Mesothelial cell of epicardium (in vitro differentiated cells): ENCODE measurements at places on chromosomes 7 and 10. TPM values are rescaled to one million over a fixed set of nuclear protein-coding genes. Genes with fewer than 3 reads are reported as not detected.
A peak's percentile ranks its signal among the peaks of the same experiment; 100 is the strongest.

AKR1C8 gene
- not detected in 3 replicates for total RNA-seq

GRCh38 chr7:148747274-148747673, 48.6 kb downstream of the CUL1 start:
- no peak for DNase-seq
- H3K27me3 ChIP-seq, result no peaks in the 10 kb centered on the region
- no peaks in the 10 kb centered on the region for H3K4me1 ChIP-seq

DNA sequence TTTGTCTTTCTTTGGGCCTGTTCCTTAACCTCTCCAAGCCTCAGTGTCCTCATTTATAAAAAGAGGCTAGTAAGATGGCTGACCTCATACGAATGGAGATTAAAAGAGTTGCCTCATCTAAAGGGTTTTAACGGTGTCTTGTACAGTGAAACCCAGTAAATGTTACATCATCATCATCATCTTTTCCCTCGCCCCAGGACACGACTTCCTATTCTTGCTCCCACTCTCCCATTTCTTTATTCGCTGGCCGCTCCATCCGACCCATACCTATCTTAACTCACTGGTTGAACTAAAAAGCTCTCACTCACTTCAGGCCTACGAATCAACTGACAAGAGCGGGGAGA, 554 bp downstream of the FRA10AC1 start:
- H3K27ac ChIP-seq, result no peak overlapping the region
- no peak for DNase-seq
- H3K27me3 ChIP-seq, result no peaks in the 10 kb centered on the region
- peaks cover 7% of the 10 kb centered on the region for H3K36me3 ChIP-seq
- no peak overlapping the region for H3K4me3 ChIP-seq
- peaks cover 7% of the 10 kb centered on the region for H3K4me1 ChIP-seq

DNA sequence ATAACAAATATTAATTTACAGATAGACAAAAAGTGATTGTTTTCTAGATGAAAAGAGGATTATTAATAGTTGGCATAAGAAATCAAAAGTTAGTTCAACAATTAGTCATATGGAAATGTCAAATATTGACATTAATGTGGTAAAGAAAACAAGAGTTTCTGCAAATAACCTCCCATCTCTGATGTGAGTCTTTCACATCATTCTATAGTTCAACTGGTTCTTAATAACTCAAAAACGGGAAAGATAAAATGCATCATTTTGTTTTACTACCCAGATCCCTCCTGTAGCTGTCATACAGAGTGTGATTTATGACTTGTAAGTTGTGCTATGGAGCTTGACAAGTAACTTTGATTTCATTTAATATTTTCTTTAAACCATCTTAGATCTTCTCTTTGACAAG, 594.8 kb downstream of the ZWINT start:
- no peaks in the 10 kb centered on the region for H3K36me3 ChIP-seq
- H3K4me3 ChIP-seq, result no peak overlapping the region
- peaks cover 4% of the 10 kb centered on the region for H3K4me1 ChIP-seq
- no peaks in the 10 kb centered on the region for H3K27me3 ChIP-seq

GRCh38 chr7:136039577-136040345, 62.6 kb upstream of the MTPN start:
- H3K4me1 ChIP-seq, result peaks cover 28% of the 10 kb centered on the region
- H3K27me3 ChIP-seq, result no peaks in the 10 kb centered on the region
- no peak overlapping the region for H3K4me3 ChIP-seq

KIFBP gene
- 19.1 to 22.7 TPM (median 21.4 TPM) in 3 replicates for total RNA-seq

HOXA11 gene
- total RNA-seq, result 3.3 to 4.2 TPM (median 3.9 TPM) in 3 replicates

DNA sequence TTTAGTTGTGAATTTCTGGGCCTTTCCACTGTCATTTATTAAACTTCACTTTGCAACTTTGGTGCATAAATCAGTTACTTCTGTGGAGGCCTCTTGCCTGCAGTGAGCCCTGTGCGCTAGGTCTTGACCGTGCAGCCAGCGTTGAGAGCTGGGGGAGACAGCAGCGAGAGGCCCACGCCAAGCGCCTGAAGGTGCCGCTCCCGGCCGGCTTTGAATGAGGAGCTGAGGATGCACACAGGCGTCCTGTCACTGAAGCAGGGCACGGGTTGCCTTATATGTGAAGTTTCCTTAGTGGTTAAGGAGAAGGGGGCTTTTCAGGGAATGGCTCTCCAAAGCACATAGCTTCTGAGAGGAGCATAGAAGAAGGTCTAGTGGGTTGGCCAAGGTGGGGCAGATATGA, 70.9 kb upstream of the CCNY start:
- H3K27me3 ChIP-seq, result no peaks in the 10 kb centered on the region
- no peaks in the 10 kb centered on the region for H3K36me3 ChIP-seq
- no peak for DNase-seq
- H3K27ac ChIP-seq, result peak overlapping the region; percentile 17
- H3K4me1 ChIP-seq, result peaks cover 32% of the 10 kb centered on the region
- H3K4me3 ChIP-seq, result no peak overlapping the region

DNA sequence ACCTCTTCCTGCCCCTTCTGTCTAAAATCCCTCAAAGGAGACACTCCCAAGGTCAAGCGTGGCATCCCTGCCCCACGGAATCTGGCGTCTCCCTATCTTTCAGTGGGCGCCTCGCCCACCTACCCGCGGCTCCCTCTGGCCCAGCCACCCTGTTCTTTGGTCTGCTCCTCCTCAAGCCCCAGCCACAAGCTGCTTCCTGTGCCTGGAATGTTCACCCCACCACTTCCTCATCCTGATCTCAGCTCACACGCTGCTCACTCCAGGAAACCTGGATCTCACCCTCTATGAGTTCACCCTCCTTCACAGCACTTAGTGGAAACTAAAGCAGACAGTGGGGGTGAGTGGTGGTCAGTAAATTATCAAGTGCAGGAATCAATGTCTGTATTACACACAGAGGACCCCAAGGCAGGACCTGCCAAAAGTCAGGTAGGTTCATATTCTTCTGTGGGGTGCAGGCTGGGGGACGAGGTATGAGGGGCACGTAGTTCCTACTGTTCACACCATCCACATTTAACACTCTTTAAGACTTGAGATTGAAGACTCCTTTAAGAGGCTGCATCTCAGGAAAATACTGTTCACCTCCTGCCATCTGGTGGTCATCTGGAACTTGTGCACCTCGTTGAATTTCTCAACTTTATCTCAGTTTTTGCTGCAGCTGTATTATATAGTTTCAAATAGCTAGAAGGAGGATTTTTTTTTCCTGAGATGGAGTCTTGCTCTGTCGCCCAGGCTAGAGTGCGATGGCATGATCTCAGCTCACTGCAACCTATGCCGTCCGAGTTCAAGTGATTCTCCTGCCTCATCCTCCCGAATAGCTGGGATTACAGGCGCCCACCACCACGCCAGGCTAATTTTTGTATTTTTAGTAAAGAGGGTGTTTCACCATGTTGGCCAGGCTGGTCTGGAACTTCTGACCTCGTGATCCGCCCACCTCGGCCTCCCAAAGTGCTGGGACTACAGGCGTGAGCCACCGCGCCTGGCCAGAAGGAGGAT, 166.6 kb downstream of the ARHGAP21 start:
- no peak for DNase-seq
- H3K36me3 ChIP-seq, result no peaks in the 10 kb centered on the region
- peaks cover 6% of the 10 kb centered on the region for H3K27me3 ChIP-seq
- H3K27ac ChIP-seq, result peak overlapping the region; percentile 48
- H3K4me1 ChIP-seq, result peaks cover 24% of the 10 kb centered on the region

DNA sequence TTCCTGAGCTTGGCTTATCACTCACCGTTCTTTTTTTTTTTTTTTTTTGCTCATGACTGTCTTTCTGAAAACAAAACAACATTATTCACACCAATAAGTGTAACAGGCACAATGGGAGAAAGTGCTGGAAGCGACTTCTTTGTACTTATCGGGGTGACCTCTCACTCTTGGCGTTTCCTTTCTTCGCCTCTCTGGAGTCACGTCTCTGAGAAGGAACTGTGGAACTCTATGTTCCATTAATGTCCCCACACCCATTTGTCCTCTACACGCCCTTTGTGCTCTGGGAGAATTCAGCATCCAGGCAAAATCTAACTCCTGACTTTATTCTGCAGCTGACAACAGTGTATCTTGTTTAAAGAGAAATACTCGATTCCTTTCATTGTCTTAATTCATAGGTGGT, 70.8 kb upstream of the FAM204A start:
- peaks cover 79% of the 10 kb centered on the region for H3K27me3 ChIP-seq
- H3K4me3 ChIP-seq, result no peak overlapping the region
- H3K36me3 ChIP-seq, result no peaks in the 10 kb centered on the region
- peaks cover 14% of the 10 kb centered on the region for H3K4me1 ChIP-seq

LRRC18 gene
- total RNA-seq, result not detected in 3 replicates

DNA sequence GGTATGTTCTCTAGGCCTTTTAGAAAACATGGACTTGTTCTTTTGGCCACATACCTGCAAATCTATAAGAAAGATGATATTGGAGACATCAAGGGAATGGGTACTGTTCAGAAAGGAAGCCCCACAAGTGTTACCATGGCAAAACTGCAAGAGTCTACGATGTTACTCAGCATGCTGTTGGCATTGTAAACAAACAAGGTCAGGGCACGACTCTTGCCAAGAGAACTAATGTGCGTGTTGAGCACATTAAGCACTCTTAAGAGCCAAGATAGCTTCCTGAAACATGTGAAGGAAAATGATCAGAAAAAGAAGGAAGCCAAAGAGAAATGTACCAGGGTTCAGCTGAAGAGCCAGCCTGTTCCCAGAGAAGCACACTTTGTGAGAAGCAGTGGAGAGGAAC, 37.1 kb downstream of the SDK1 start:
- peaks cover 4% of the 10 kb centered on the region for H3K4me1 ChIP-seq
- no peaks in the 10 kb centered on the region for H3K27me3 ChIP-seq
- H3K27ac ChIP-seq, result no peak overlapping the region
- H3K36me3 ChIP-seq, result no peaks in the 10 kb centered on the region
- H3K4me3 ChIP-seq, result no peak overlapping the region

GRCh38 chr7:80311313-80311712, 176.7 kb downstream of the GNAI1 start:
- H3K4me1 ChIP-seq, result peaks cover 45% of the 10 kb centered on the region
- no peak overlapping the region for H3K4me3 ChIP-seq
- DNase-seq, result no peak
- H3K36me3 ChIP-seq, result no peaks in the 10 kb centered on the region

CPED1 gene
- 23.9 to 26.4 TPM (median 25.6 TPM) in 3 replicates for total RNA-seq

- H3K4me1 ChIP-seq, result no peaks in the 10 kb centered on the region
- DNase-seq, result no peak
- H3K27ac ChIP-seq, result no peak overlapping the region
- peaks cover 22% of the 10 kb centered on the region for H3K36me3 ChIP-seq
- no peak overlapping the region for H3K4me3 ChIP-seq
Measured at GRCh38 chr10:51348622-51349021, 274.3 kb downstream of the PRKG1 start.

GPR37 gene
- 4.7 to 5.0 TPM (median 4.8 TPM) in 3 replicates for total RNA-seq

LHFPL3 gene
- not detected in 3 replicates for total RNA-seq

KEL gene
- total RNA-seq, result 1.9 to 4.2 TPM (median 2.3 TPM) in 3 replicates

AMZ1 gene
- 0.05 to 0.49 TPM (median 0.13 TPM) in 3 replicates for total RNA-seq

- H3K36me3 ChIP-seq, result no peaks in the 10 kb centered on the region
- H3K4me1 ChIP-seq, result peaks cover 26% of the 10 kb centered on the region
- H3K4me3 ChIP-seq, result no peak overlapping the region
- H3K27me3 ChIP-seq, result no peaks in the 10 kb centered on the region
- no peak overlapping the region for H3K27ac ChIP-seq
Measured at GRCh38 chr7:112596260-112596659, 115.5 kb downstream of the LSMEM1 start.

CAMK2G gene
- total RNA-seq, result 27.3 to 28.3 TPM (median 27.8 TPM) in 3 replicates

CPA4 gene
- 3.9 to 5.8 TPM (median 4.1 TPM) in 3 replicates for total RNA-seq

DEPP1 gene
- 8.0 to 11.1 TPM (median 10.1 TPM) in 3 replicates for total RNA-seq

CXCL12 gene
- 42.4 to 48.4 TPM (median 45.8 TPM) in 3 replicates for total RNA-seq

GRCh38 chr10:48626447-48626846, 21.6 kb upstream of the ARHGAP22 start:
- no peak overlapping the region for H3K4me3 ChIP-seq
- DNase-seq, result no peak
- H3K36me3 ChIP-seq, result no peaks in the 10 kb centered on the region
- H3K4me1 ChIP-seq, result no peaks in the 10 kb centered on the region

DNA sequence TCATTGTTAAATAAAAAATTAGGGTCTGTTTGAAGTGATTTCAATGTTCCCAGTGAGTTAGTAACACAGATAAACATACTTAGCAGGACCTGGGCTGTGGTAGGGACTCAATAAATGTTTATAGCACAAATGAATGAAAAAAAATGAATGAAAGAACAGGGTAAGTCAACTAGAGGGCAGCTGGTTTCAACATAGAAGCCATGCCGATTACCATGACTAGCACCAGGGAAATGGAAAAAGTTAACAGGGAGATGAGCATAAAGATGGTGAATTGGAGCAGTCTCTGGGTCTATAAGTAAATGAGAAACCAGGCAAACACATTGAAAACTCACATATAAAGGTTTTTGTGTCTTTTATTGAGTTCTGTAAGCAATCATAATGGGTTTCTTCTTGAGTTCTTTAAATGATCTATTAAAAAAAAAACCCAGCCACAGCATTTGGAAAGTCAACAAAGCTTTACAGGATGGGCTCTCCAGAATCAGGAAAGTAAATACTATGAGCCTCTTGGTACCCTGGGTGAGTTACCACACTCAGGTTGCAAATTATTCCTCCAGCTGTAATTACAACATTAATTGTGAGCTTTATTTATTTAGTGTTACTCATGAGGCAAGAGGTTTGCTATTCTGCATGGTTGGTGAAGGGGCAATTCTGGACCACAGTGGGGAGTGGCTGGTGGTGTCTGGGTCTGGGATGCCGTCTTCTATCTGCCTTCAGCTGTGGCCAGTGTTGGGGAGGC, 46.1 kb upstream of the MTPN start:
- H3K4me1 ChIP-seq, result peaks cover 23% of the 10 kb centered on the region
- H3K36me3 ChIP-seq, result peaks cover 3% of the 10 kb centered on the region

- peak overlapping the region; percentile 31 for H3K27ac ChIP-seq
- H3K27me3 ChIP-seq, result no peaks in the 10 kb centered on the region
- H3K4me3 ChIP-seq, result no peak overlapping the region
Measured at GRCh38 chr7:80150611-80151273, 16.1 kb downstream of the GNAI1 start.

PLEKHS1 gene
- not detected in 3 replicates for total RNA-seq

GRCh38 chr10:15439341-15439842, 68.3 kb upstream of the FAM171A1 start:
- H3K27me3 ChIP-seq, result no peaks in the 10 kb centered on the region
- no peak for DNase-seq
- no peaks in the 10 kb centered on the region for H3K36me3 ChIP-seq

- no peak overlapping the region for H3K4me3 ChIP-seq
- H3K27me3 ChIP-seq, result no peaks in the 10 kb centered on the region
- no peaks in the 10 kb centered on the region for H3K4me1 ChIP-seq
- H3K27ac ChIP-seq, result no peak overlapping the region
- peaks cover 5% of the 10 kb centered on the region for H3K36me3 ChIP-seq
- DNase-seq, result no peak
Measured at GRCh38 chr10:13195016-13195415, 33.7 kb downstream of the MCM10 start.

DNA sequence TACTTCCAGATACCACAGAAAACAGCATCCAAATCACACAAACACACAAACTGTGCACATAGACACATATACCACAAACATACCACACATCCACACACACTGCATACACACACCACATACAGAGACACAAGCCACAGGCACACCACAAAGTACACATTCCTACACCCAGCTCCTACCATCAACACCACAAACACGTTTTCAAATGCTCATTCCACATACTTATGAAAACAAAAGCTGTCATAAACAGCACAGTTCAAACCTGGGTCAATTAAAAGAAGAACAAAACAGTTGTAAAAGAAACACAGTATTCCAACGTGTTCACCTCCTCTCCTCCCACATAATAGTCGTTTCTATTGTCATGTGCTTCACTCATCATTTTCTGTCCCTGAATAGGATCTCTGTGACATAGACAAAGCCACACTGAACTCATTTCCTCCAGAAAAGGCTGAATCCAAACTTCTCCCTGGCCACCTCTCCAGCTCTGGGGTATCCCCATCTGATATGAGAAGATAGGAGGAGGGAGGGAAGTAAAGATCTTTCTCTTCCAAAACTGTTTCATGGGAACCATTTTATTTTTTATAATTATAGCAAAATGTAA, 89.2 kb downstream of the CXCL12 start:
- peaks cover 23% of the 10 kb centered on the region for H3K4me1 ChIP-seq
- no peak for DNase-seq
- no peak overlapping the region for H3K27ac ChIP-seq
- H3K36me3 ChIP-seq, result no peaks in the 10 kb centered on the region
- H3K27me3 ChIP-seq, result no peaks in the 10 kb centered on the region
